ENCODE measurements at places on chromosomes 3 and 15.

DNA sequence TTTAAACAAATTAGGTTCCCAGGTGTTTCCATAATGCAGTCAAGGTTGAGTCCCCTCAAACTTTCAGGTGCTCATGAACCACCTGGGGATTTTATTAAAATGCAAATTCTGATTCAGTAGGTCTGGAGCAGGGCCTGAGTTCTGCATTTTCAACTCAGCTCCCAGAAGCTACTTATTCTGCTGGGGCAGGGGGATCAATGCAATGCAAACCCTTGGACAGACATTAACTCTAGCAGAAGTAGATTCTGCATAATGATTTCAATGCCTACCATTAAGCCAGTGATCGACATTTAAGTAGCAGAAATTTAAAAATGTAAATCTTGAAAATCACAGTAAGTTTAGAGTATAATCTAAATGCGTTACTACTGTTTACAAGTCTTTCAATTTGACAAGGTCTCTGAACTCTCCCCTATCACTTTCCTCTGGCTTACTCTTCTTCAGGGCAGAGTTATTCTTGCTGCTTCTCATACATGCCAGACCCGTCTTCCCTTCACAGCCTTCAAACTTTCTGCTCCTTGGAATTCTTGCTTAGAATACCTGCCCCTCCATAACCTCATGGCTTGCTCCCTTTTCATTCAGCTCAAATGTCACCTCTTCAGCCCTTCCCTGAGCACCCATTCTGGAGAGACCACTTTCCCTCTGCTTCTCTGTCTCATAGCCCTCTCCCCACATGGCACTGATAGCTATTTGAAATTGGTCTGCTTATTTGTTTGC is 19.3 kb upstream of the DPPA4 start:
- no peak for DNase-seq
- H3K27ac ChIP-seq: no peak overlapping the region
- H3K4me3 ChIP-seq: no peak overlapping the region
- H3K4me1 ChIP-seq: peaks cover 14% of the 10 kb centered on the region
- H3K36me3 ChIP-seq: no peaks in the 10 kb centered on the region

DNA sequence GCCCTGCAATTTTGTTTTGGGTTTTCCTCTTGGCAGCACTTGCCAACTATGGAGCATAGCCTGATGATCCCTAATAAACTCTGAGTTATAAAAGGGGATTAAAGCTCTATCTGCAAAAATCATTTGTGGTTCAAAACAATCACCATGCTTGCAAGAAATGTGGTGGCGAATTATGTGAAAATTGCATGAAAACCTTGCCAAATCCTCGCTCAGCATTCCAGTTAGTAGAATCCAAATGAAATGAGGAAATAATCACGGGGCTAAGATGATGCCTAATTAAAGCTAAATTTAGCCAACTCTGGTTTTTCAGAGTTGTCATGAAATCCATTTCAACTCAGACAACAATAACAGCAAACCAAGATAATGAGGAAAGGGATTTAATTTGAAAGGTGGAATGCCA is 73.0 kb upstream of the PROK2 start:
- H3K27me3 ChIP-seq: no peaks in the 10 kb centered on the region
- no peak overlapping the region for H3K27ac ChIP-seq
- H3K4me1 ChIP-seq: no peaks in the 10 kb centered on the region
- H3K36me3 ChIP-seq: no peaks in the 10 kb centered on the region

DNA sequence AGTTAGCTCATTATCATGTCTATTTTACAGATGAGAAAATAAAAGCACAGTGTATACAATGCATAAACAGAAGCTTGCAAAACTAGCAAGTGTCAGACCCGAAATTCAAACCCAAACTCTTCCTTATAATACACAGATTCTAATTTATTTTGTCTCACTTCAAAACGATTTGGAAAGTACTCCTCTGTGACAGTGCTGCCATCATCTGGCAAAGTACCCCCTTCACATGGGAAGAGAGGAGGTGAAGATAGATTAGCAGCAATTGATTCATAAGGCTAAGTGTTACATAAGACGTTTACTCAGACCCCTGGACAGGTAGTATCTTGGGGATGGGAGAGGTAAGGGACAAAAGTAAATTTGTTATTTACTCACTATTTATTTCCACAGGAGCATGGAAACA is 744.0 kb upstream of the SGO1 start:
- H3K4me3 ChIP-seq: no peak overlapping the region
- no peaks in the 10 kb centered on the region for H3K4me1 ChIP-seq
- no peaks in the 10 kb centered on the region for H3K27me3 ChIP-seq
- DNase-seq: peak; percentile 60
- H3K36me3 ChIP-seq: no peaks in the 10 kb centered on the region
- no peak overlapping the region for H3K27ac ChIP-seq

- H3K4me1 ChIP-seq: peaks cover 17% of the 10 kb centered on the region
- no peak overlapping the region for H3K4me3 ChIP-seq
- H3K27ac ChIP-seq: no peak overlapping the region
- no peak for DNase-seq
Measured at GRCh38 chr3:114207768-114208167, 28.9 kb upstream of the DRD3 start.

- H3K4me1 ChIP-seq: no peaks in the 10 kb centered on the region
- no peak overlapping the region for H3K27ac ChIP-seq
- H3K36me3 ChIP-seq: no peaks in the 10 kb centered on the region
- no peak for DNase-seq
- no peaks in the 10 kb centered on the region for H3K27me3 ChIP-seq
Measured at GRCh38 chr15:46815765-46816164, 901.5 kb upstream of the SEMA6D start.

GRCh38 chr15:74315626-74316025 is 51.8 kb downstream of the CYP11A1 start:
- H3K27me3 ChIP-seq: no peaks in the 10 kb centered on the region
- no peak for DNase-seq
- no peaks in the 10 kb centered on the region for H3K36me3 ChIP-seq
- peaks cover 6% of the 10 kb centered on the region for H3K4me1 ChIP-seq

DNA sequence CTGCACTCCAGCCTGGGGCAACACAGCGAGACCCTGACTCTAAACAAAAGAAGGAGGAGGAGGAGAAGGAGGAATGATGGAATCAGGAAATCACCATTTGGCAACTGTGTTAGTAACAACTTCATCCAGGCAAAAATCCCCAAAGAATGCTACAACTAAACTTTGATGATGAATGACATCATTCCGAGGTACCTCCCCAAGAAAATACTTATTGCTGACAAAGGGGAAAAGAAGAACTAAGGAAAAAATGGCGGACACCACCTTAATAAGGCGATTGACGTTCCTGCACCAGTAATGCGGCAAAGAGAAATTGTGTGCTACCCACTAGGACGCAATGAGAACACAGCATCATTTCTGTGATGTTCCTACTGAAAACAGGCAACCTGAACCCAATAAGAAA is 78.2 kb upstream of the SLC6A11 start:
- H3K4me3 ChIP-seq: no peak overlapping the region
- no peak overlapping the region for H3K27ac ChIP-seq
- no peak for DNase-seq
- no peaks in the 10 kb centered on the region for H3K27me3 ChIP-seq

DNA sequence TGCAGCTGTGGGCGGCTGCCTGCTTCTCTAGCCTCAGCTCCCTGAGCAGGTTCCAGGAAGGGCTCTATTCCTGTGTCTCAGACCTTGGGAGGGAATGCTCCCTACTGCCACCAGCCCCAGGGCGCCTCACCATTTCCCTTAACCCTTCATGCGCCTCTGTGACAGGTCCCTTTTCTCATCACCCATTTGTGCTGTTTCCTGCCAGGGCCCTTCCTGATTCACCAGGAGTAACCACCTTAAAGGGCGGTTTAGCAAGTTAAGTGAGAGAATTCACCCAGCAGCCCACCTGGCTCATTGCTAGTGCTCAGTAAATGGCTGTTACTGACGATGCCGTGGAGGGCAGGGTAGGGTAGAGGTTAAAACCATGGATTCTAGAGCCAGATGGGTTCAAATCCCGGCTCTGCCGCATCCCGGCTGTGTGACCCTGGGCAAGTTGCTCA is 87.8 kb downstream of the WNT7A start:
- H3K4me3 ChIP-seq: no peak overlapping the region
- no peak overlapping the region for H3K27ac ChIP-seq
- H3K36me3 ChIP-seq: no peaks in the 10 kb centered on the region
- H3K27me3 ChIP-seq: no peaks in the 10 kb centered on the region

DNA sequence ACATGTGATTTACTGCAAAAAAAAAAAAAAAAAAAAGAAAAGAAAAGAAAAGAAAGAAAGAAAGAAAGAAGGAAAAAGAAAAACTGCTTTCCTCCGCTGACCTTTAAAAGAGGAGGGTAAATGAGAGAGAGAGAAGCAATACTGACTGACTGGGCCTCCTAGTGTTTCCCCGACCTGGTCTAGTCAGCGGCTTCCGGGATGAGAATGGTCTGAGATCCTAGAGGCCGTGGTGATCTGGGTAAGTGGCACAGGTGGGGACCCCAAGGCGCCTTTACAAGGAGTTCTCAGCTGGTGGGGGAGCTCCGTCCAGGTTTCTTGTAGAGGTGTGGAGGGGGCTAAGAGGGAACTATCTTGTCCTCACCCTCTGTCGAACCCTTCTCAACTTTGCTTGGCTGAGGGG is 223.1 kb downstream of the MEIS2 start:
- DNase-seq: no peak
- no peak overlapping the region for H3K27ac ChIP-seq
- H3K4me1 ChIP-seq: peaks cover 13% of the 10 kb centered on the region
- no peak overlapping the region for H3K4me3 ChIP-seq
- H3K27me3 ChIP-seq: no peaks in the 10 kb centered on the region
- H3K36me3 ChIP-seq: no peaks in the 10 kb centered on the region

- H3K27me3 ChIP-seq: no peaks in the 10 kb centered on the region
- no peak overlapping the region for H3K27ac ChIP-seq
- no peaks in the 10 kb centered on the region for H3K4me1 ChIP-seq
- no peak overlapping the region for H3K4me3 ChIP-seq
- DNase-seq: no peak
- no peaks in the 10 kb centered on the region for H3K36me3 ChIP-seq
Measured at GRCh38 chr3:177679568-177680471, 482.5 kb upstream of the TBL1XR1 start.

GRCh38 chr3:10766049-10766705 is 49.9 kb upstream of the SLC6A11 start:
- H3K27ac ChIP-seq: no peak overlapping the region
- no peaks in the 10 kb centered on the region for H3K4me1 ChIP-seq
- no peak for DNase-seq

DNA sequence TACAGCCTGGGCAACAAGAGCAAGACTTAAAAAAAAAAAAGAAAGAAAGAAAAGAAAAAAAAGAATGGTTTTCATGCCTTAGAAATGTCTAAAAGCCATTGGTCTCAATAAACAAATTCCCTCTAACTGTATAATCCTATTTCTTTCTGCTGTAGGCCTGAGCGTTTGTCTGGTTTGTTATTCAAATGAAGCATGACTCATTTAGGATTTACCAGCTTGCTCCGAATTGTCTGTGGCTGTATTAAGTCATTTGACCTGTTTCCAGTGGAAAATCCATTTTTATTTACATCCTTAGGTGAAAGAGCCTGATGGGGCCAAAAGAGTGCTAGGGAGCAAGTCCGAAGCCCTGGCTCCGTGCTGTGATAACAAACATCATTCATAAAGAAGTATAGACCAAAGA is 73.8 kb downstream of the BDH1 start:
- no peaks in the 10 kb centered on the region for H3K27me3 ChIP-seq
- peaks cover 24% of the 10 kb centered on the region for H3K4me1 ChIP-seq
- H3K36me3 ChIP-seq: no peaks in the 10 kb centered on the region
- no peak overlapping the region for H3K4me3 ChIP-seq
- H3K27ac ChIP-seq: no peak overlapping the region

GRCh38 chr3:188776447-188776846 is 395.3 kb upstream of the TPRG1 start:
- no peak overlapping the region for H3K27ac ChIP-seq
- H3K4me1 ChIP-seq: peaks cover 22% of the 10 kb centered on the region
- H3K36me3 ChIP-seq: no peaks in the 10 kb centered on the region
- H3K4me3 ChIP-seq: no peak overlapping the region

DNA sequence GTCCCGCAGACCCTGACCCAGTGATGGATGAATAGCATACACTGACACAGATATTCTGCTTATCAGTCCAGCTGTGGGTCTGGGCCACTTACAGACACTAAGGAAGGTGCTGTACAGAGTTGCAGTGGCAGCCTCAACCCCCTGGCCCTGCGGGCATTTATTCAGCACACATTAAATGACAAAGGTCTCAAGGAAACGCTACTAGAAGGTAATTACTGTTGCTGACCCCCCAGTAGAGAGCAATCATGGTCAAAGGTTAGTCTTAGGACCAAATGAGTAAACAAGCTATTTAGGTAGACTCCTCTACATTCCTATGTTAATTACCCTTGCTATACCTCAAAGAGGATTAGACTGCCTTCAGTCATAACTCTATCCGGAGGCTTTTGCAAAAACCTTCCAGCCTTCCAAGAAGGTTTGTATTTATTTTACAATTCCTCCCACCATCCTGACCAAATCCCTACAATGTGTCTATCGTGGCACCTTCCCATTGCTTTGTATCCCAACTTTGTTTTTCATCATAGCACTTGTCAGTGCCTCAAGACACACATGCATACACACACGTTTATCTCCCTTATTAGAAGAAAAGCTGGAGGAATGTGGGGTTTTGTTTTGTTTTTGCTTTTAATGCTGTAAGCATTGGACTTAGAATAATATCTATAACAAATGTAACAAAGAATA is 227.9 kb downstream of the PYDC2 start:
- no peak overlapping the region for H3K4me3 ChIP-seq
- H3K27ac ChIP-seq: no peak overlapping the region
- no peaks in the 10 kb centered on the region for H3K27me3 ChIP-seq
- H3K4me1 ChIP-seq: no peaks in the 10 kb centered on the region

GRCh38 chr3:62159709-62160092 is 213.6 kb downstream of the FEZF2 start:
- H3K4me3 ChIP-seq: no peak overlapping the region
- no peaks in the 10 kb centered on the region for H3K4me1 ChIP-seq
- H3K36me3 ChIP-seq: no peaks in the 10 kb centered on the region
- DNase-seq: no peak
- H3K27me3 ChIP-seq: no peaks in the 10 kb centered on the region

GRCh38 chr3:100226712-100227429 is 33.9 kb upstream of the TBC1D23 start:
- H3K4me3 ChIP-seq: no peak overlapping the region
- H3K36me3 ChIP-seq: no peaks in the 10 kb centered on the region
- H3K27ac ChIP-seq: no peak overlapping the region
- DNase-seq: no peak
- no peaks in the 10 kb centered on the region for H3K4me1 ChIP-seq
- H3K27me3 ChIP-seq: no peaks in the 10 kb centered on the region

GRCh38 chr3:48407542-48408099 is 22.3 kb downstream of the PLXNB1 start:
- no peaks in the 10 kb centered on the region for H3K36me3 ChIP-seq
- no peak for DNase-seq
- H3K27ac ChIP-seq: no peak overlapping the region
- no peaks in the 10 kb centered on the region for H3K4me1 ChIP-seq

DNA sequence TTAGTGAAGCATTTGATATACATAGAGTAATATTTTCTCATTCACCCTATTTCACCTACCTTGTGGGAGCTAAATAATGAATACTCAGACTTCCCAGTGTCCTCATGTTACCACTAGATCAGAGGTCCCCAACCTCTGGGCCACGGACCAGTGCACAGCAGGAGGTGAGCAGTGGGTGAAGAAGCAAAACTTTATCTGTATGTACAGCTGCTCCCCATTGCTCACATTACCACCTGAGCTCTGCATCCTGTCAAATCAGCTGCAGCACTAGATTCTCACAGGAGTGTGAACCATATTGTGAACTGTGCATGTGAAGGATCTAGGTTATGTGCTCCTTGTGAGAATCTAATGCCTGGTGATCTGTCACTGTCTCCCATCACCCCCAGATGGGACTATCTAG is 79.4 kb downstream of the RETNLB start:
- H3K4me1 ChIP-seq: peaks cover 8% of the 10 kb centered on the region
- H3K36me3 ChIP-seq: no peaks in the 10 kb centered on the region
- DNase-seq: no peak

- no peaks in the 10 kb centered on the region for H3K4me1 ChIP-seq
- no peaks in the 10 kb centered on the region for H3K27me3 ChIP-seq
- DNase-seq: no peak
- H3K27ac ChIP-seq: no peak overlapping the region
Measured at GRCh38 chr3:145450018-145450682, 710.8 kb downstream of the PLOD2 start.

Measured in Karpas-422 (cell line).